ENCODE measurements at places on chromosomes 1 and 21.

DNA sequence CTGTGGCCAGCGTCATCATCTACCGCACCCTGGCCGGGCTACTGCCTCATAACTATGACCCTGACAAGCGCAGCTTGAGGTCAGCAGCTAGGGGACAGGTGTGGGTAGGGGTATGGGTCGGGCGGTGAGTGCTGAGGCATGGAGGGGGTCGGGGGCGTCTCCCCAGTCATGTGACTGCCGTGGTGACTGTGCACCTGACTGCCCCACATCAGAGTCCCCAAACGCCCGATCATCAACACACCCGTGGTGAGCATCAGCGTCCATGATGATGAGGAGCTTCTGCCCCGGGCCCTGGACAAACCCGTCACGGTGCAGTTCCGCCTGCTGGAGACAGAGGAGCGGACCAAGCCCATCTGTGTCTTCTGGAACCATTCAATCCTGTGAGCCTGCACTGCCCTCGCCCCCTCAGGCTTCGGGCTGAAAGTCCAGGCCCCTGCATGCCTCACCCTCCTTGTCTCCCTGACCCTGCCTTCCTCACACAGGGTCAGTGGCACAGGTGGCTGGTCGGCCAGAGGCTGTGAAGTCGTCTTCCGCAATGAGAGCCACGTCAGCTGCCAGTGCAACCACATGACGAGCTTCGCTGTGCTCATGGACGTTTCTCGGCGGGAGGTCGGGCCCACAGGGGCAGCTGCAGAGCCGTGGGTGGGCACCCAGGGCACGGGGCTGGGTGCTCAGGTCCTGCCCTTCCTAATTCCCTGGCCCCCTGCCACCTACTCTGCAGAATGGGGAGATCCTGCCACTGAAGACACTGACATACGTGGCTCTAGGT lies 13.5 kb downstream of the PSRC1 start:
- no peak for DNase-seq

GRCh38 chr1:200980873-200981272 lies 42.6 kb downstream of the KIF21B start:
- no peak for DNase-seq

DNA sequence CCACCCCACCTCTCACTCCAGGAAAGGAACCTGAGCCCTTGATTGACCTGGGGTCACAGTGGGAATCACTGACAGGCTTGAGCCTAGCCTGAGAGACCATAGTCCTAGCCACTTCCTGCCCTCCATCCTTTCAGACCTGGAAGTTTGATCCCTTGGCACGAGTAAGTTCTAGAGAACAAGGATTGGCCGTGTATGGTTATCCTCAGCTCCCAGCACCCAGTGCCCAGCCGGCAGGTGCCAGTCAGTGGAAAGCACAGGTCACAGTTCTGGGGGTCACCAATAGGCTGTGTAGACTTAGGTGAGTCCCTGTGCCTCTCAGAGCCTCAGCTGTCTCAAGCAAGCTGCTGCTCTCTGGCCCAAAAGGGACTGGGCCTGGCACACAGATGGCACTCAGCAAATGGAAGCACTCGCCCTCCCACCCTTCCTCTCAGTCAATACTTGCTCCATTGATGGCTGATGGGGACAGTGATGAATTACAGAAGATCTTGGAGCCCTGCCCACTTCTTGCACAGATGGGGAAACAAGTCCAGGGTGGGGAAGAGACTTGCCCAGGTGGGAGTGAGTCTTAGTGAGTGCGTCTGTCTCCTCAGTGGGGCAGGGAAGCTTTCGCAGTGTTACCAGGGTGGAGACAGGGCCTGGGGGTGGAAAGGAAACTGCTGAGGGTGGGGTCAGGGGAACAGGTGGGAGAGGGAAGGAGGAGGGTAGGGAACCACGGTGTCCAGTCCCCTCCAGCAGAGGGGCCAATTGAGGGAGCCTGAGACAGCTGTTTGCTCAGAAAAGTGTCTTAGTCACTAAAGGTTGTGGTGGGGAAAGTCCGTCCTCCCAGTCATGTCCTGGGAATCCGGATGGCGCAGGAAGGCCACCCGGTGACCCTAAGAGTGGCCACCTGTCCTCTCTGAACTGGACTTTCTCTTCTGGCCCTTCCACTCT lies 2.6 kb upstream of the KCNQ4 start:
- no peak for DNase-seq

- no peak for DNase-seq
Observed at GRCh38 chr1:26820784-26821269, 5.7 kb upstream of the ZDHHC18 start.

DNA sequence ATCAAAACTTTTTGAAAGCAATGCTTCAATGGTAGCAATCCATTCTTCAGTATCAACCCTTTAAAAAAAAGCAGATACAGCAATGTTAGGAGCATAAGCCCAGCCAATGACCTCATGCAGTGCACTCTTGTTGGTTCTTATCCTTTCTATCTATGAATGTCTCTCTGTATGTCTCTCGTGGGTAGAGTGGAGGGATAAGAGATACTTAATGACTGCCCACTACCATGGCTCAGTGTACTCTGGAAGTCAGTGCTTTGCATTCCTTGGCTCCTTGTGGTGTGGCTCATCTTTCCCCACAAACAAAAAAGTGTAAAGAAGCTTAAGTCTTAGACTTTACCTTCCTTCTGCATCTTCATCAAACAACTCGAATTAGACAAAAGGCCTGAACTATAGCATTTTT lies 50.3 kb downstream of the PCSK9 start:
- no peak for DNase-seq

Measured in activated CD4-positive, alpha-beta T cell treated with anti-CD3 and anti-CD28 coated beads for 48 hours (primary cell).